ENCODE measurements at places on chromosomes 2 and 18. TPM values are rescaled to one million over a fixed set of nuclear protein-coding genes. Genes with fewer than 3 reads are reported as not detected.

UGT1A1 gene
- total RNA-seq = not detected

GALR1 gene
- not detected for total RNA-seq

DNA sequence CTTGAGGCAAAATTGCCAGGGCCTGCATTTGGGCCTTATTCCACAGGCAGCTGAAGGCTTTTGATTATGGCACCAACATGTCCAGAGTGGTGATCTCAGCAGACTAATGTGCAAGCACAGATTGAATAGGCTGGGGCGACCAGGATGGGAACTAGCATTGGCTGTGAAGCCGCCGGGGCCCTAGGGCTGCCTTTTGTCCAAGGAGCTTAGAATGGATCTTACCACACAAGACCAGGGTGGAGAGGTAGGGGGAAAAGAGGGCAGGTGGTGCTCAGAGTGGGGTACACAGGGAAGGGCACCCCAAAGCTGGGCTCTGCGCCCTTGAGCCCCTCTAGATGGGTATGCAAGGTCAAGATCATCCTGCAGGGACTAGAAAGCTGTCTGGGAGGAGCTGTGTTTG is 23.1 kb downstream of the PSD4 start:
- DNase-seq = no peak

GRCh38 chr2:37711308-37711731 is 39.9 kb upstream of the CDC42EP3 start:
- peak; percentile 78 for DNase-seq

DNA sequence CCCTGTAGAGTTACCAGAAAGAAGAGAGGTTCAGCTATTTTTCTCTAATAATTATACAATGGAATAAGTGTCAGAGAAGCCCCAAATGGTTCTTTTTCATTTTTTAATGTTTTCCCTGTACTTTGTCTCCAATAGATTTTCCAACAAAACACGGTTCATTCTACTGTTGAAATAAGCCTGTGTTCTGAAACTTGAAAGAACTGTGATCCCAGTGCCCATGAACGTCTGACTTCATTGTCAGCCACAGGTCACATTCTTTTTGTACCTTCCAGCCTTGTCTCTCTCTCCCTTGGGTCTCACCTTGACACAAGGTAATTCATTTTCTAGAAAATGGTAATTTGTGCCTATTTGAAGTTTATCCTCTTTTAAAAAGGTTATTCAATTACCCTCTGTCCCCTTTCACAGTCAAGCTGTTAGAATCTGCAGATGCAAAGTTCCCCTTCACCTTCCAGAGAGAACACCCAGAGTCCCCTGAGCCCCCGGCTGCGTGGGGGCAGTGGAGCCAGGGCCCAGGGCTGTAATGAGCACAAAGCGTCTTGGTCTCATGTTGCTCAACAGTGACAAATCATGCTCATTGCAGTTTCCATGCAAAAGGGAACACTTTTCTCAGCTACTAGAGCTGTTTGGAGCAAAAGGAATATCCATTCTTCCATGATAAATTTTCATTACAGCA is 115.2 kb downstream of the SPHKAP start:
- no peak for DNase-seq

DNA sequence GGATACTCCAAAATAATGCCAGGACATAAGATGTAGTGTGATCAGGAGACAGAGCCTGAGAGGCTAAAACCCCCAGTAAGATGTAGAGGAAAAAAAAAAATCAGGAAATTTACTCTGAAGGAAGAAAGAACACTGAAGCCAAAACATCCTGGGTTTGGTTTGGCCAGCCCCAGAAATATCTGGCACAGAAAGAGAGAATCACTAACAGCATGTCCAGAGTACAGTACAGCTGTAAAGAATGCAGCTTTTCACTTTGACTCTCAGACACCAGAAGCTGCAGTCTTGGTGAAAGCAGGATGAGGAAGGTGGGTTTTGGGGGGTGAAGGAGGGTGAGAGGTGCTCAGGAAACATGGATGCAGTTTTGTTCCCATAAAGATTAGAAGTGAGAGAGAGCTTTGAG is 1577.7 kb upstream of the ACVR2A start:
- no peak for DNase-seq

DNA sequence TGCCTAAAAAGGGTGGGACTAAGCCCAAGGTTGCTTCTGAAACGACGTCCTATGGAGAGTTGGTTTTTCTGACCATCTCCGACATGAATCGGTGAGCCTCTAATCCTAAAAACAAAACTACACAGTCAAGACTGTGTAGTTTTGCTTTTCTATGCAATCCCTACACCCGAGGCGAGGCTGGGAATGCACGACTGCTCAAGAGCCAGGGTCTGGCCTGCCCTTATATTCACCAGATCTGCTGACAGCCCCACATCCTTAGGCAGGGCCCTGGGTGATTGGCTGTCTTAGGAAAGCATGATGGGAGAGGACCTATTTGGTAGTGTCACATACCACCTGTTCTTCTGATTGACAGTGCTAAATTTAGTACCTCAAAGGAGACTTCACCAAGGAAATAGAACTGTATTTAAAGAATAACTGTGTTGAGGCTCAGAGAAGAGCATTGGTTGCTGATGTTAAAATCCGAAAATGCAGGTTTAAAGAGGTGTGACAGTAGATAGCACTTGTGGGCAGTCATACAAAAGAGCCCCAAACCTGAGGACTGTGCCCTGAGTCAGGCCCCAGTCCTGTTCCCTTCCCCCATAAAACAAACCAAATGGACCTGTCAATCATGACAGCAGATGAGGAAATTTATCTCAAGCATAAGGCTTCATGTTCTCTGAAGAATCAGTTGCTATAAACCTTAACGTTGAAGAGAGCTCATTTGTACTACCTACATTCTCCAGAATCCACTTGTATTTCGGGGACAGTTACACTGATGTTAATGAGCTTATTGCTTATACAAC is at the start of gene TTN:
TTN (minus strand) TSS at position 197 of the 782 bp plus-strand sequence. CDS start 2,781 bp downstream, outside the sequence.
- DNase-seq = no peak

- no peak for DNase-seq
Observed at GRCh38 chr2:63049970-63050333, 678 bp upstream of the OTX1 start.
